ENCODE measurements at places on chromosomes 6 and 20. TPM values are rescaled to one million over a fixed set of nuclear protein-coding genes. Genes with fewer than 3 reads are reported as not detected.

Gene SRSF3
- polyA plus RNA-seq, result 384 TPM

Gene CLPSL1
- polyA plus RNA-seq, result not detected

Gene MACROD2
- polyA plus RNA-seq, result 1.3 TPM

Gene TAGAP
- 157 TPM for polyA plus RNA-seq

Gene HTR1B
- not detected for polyA plus RNA-seq

Gene APOBEC2
- 0.33 TPM for polyA plus RNA-seq

Gene HTR1E
- not detected for polyA plus RNA-seq

Gene CEP250
- polyA plus RNA-seq, result 23.1 TPM

Gene C6orf89
- polyA plus RNA-seq, result 29.9 TPM

Gene CTAGE9
- not detected for polyA plus RNA-seq

Gene DLGAP4
- 48.2 TPM for polyA plus RNA-seq
